ENCODE measurements at places on chromosomes 5 and 9.

DNA sequence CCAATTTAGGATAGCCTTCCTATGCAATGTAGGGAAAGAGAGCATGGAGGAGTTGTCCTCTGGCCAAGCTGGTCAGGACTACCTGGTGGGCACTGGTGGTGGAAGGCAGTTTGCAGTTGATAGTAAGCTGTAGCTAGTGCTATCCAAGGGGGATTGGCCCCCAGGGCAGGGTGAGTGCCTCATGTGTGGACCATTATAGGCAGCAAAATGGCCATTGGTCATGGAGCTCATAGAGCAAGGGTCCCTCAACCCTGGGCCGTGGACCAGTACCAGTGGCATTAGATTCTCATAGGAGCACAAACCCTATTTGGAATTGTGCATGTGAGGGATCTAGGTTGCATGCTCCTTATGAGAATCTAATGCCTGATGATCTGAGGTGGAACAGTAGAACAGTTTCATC lies 139.3 kb downstream of the ZSWIM6 start:
- DNase-seq, result no peak

DNA sequence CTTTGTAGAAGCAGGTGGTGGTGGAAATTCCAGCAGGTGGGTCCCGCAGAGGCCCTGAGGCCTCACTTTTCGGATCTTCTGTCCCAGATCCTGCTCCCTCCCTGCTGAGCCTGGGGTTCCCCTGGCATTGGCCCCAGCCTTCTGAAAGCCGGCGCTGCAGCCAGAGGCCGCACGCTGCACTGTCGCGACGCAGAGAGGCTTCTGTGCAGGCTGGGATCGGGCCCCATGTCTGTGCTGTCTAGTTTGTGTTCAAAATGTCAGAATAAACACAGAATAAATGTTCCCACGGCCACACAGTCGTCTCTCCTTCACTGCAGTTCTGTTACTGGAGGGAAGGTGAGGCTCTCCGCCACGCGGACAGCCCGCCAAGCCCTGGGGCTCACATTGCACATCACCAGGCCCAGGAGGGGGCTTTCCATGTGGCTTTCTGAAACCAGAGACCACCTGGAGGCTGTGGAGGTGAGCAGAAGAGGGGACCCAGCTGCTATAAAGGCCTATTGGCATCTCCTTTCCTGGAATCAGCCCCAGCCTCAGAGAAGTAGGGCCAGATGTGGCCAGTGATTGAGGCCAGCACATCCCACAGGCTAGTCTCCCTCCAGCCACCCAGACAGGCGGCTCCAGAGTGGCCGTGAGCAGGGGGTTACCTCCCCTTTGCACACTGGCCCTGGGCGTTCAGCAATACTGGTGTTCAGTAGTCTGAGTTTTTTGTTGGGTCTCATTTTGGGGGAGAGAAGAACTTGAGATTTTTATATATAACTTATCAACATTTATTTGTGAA lies 46.5 kb downstream of the USP20 start:
- no peak for DNase-seq

DNA sequence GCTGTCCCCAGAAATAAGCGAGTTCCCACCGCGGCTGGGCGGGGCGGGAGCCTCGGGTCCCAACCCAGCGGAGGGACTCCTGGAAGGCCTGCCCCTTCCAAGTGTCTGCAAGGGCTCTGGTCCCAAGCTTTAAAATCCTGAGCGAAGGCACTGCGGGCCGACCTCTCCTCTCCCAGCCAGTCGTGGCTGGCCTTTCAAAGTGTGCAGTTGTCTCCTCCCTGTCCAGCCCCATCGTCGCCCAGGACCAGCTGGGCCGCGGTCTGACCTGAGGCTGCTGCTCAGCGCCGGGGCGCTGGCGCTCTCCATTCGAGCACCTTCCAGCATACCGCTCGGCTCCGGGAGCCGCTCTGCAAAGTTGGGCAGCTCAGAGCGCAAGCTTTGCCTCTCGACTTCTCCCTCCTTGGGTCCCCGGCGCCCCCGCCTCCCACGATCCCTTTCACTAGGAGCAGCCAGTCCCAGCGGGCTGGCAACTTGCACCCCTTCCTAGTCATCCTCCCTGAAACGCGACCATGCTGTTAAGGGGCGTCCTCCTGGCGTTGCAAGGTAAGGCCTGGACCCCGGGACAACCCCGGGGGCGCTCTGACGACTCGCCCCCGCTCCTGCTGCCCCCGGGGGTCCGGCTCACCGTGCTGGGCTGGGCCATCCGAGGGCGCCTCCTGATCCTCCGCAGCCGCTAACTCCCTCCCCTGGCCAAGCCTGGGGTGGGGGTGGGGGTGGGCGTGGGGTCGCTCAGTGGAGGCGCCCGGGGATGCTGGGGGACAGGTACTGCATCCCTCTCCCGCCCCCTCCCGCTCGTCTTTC lies at the start of gene MAMDC2:
Gene MAMDC2 (plus strand): TSS at position 160 of the 801 bp plus-strand sequence. CDS start 350 bp downstream, at position 510.
- DNase-seq, result no peak

GRCh38 chr5:154740957-154741356 lies 14.2 kb upstream of the LARP1 start:
- no peak for DNase-seq

DNA sequence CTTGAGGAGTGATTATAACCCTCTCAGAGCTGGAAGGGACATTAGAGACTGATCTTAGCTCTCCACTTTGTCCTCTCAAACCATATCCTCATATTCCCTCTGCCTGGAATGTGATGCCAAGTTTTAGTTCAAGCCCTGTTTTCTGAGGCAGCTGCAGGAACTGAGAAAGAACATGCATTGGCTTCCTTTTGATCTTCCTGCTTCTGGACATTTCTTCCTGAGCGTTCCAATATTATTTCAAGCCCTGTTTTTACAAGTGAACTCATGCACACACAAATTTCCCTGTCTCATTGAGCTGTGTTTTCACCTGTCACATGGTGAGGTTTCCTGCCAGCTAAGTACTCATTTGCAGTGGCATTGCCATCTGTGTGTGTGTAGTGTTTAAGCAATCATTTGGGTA lies 17.0 kb downstream of the FOCAD start:
- no peak for DNase-seq

DNA sequence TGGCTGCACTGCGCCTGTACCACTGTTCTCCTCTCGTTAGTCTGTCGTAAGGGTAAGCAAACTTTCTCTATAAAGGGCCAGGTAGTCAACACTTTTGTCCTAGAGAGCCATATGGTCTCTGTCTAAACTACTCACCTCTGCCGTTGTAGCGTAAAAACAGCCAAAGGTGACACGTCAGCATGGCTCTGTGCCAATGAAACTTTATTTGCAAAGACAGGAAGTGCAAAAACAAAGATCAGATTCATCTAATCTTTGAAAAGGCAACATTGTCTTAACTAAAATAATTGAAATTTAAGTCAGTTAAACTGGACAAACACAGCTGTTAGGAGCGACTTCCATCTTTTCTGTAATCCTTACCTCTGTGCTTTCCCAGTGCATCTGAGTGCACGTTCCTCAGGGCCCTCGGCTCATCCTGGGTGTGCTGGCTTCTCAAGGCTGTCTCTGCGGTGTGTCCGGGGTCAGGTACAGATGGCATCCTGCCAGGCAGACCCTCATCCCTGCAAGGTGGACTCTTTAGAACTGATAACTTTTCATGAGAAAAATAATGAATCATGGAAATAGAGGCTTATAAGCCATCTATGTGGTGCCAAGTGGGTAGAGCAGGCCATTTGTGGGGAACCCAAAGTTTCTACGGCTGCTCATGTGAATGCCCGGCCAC lies 35.2 kb upstream of the IRX4 start:
- peak; percentile 30 for DNase-seq

DNA sequence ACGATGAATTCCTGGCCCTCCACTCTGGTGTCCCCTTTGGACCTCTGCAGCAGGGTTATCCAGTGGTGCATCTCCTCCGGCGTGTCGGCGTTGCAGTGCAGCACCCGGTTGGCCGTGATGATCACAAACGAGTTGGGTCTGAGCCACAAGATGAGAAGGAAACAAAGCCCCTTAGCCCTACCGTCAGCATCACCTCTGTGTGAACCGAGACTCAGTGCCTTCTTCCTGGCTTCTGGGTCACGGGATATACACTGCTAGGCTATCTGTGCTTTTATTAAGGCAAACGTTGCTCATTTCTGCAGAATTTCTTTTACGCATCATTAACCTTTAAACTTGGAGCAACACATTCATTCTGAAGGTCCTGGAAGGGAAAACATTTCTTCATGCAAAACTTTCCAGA lies 65.1 kb upstream of the RETREG1 start:
- DNase-seq, result no peak
